Fibroblast of the aortic adventitia (primary cell): ENCODE measurements at places on chromosomes 12 and 14. TPM values are rescaled to one million over a fixed set of nuclear protein-coding genes. Genes with fewer than 3 reads are reported as not detected.
A peak's percentile ranks its signal among the peaks of the same experiment; 100 is the strongest.

ZNF705A gene
- not detected in 2 replicates for total RNA-seq

ASPG gene
- total RNA-seq, result not detected in 2 replicates

ARHGEF25 gene
- 18.3 and 64.5 TPM in 2 replicates for total RNA-seq

LMBR1L gene
- 20.2 and 57.3 TPM in 2 replicates for total RNA-seq

GRCh38 chr12:116370004-116370404, 92.5 kb upstream of the MED13L start:
- DNase-seq, result peak; percentile 72

DNA sequence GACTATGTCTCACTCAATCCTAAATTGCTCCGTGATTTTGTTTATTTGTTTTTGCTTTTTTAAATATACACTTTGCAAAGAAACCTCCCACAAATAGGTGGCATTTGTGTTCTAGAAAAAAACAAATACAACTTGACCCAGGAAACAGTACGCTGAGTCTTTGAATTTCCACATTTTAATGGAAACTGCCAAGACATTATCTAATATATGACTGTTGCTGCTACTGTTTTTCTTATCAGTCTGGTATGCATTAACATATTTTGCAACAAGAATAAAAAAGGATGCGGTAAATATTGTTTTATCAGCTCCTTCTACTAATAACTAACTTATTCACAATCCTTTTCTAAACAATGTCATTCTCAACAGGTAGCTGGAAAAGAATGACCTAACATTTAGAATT, 187.4 kb downstream of the LRIG3 start:
- no peak for DNase-seq

GRCh38 chr12:104420868-104421267, 35.9 kb upstream of the CHST11 start:
- DNase-seq, result no peak

DNA sequence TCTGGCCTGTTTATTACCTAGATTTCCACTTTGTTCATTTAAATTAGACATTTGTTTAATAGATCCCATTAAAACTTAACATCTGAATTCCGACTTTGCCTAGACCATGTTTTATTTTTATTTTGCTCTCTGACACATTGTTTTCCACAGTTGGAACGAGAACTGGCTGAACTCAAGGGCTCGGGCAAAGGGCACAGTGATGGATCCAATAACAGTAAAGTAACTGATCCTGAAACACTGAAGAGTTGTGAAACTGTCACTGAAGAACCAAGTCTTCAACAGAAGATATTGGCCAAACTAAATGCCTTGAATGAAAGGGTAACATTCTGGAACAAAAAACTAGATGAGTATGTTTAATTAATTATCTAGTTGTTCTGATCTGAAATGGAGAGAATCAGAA, 39.7 kb downstream of the LRRC9 start:
- DNase-seq, result no peak

DNA sequence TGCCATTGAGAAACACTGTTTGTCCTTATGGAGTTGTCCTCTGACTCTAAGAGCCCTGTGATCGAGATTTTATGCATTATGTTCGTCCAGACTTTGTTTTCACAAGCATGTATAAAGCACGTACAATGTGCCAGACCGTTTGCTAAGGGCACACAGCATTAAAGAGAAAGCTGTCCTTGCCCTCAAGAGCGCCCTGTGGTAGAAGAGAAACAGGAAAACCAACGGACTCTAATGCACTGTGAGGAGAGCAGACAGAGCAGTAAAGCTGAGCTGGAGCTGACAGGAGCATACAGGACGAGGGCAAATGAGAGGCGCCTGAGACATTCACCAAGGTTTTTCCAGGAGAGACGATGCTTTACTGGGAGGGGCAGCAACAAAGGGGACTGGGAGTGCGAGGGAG, 66.2 kb upstream of the OVCH1 start:
- DNase-seq, result no peak

GRCh38 chr12:113347-113746, 46.8 kb downstream of the IQSEC3 start:
- no peak for DNase-seq

GRCh38 chr12:9650151-9650576, 19.3 kb upstream of the CLEC2D start:
- DNase-seq, result peak; percentile 3
